ENCODE measurements at places on chromosomes 12 and 14. TPM values are rescaled to one million over a fixed set of nuclear protein-coding genes. Genes with fewer than 3 reads are reported as not detected.

- peak; percentile 56 for DNase-seq
Observed at GRCh38 chr12:80692114-80692513, 15.3 kb upstream of the MYF6 start.

DNA sequence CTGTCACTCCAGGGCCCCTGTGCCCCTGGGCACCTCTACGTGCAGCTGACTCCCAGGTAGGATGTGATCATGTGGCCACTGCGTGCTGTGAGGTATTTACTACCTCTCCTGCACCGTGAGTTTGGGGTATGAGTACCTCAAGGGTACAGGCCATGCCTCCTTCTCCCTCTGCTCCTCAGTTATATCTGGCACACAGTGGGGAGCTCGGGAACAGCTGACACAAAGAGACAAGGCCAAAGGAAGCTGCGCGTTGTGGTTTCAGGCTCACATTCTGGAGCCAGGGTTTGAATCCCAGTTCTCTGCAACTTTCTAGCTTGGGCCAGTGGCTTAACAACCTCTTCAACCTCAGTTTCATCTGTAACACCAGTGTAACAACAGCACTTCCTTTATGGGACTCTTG lies 7.8 kb upstream of the SLC6A12 start:
- no peak for DNase-seq

DNA sequence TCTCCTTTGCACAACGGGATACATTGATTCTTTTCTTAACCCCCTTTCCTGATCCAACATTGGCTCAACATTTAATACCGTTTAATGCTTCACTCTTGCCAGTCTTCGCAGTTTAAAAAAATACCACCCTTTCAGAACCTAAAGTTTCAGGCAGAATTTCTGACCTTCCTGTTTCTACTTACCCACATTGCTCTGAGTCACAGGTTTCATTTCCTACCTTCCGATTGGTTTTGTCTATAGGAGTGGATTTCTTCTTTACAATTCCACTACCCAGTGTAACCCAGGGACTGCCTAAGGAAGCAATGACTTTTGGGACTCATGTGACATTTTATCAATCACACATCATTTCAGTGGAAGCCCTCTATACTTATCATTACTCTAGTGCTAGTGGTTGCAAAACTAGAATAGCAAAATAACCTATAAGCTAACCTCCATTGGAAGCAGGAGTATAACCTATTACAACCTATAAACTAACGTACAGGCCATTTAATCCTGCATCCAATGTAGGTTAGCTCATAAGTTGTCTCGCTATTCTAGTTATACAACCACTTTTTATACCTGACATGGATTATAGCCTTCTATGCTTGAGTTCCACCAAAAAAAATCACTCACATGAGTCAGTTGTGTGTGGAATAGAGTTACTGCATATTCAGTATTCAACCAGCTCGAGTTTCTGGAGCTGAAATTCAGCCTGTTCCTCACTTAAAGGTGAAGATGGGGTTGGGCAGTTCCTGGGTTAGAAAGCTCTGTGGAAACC lies 64.9 kb upstream of the KITLG start:
- no peak for DNase-seq

DNA sequence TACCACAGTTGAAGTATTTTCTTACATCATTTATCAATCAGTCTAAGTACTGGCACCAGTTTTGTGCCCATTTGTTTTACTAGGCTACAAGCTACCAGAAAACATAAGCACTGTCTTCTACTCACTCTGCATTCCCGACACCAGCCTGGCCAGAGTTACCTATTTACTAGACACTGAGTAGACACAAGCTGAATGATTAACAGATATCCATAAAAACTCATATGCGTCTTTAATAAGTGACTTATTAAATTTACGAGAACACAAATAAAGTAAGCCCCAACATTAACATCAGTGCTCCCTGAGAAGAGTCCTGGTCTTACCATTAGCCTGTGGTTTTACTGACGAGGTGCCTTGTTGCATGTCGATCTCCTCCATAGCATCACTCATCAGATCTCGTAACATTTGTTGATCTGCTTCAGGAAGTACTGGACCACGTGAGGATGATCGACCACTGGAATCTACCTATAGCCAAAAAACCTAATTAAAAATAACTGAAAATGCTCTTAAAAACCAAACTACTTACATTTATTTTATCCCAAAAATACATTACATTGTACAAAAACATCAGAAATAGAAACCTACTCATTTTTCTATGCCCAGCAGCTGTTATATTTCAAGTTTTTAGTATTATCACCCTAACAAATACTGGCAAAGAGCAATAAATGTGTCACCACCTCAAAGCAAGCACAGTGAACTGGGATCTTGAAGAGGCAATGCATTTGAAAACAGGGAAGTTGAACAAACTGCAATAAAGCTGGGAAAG lies 53.3 kb downstream of the BDKRB1 start:
- DNase-seq: no peak

GRCh38 chr14:96173636-96174475 lies 30.8 kb upstream of the BDKRB2 start:
- no peak for DNase-seq

GRCh38 chr12:54415221-54415929 lies 3.7 kb downstream of the ITGA5 start:
- no peak for DNase-seq

PZP gene
- 0.40 TPM for total RNA-seq

ALDH6A1 gene
- total RNA-seq: 17.3 TPM

All from muscle of leg (tissue), 16 donors.